ENCODE measurements at places on chromosomes 5 and 9. TPM values are rescaled to one million over a fixed set of nuclear protein-coding genes. Genes with fewer than 3 reads are reported as not detected.

The YIPF5 gene
- total RNA-seq: 30.5 TPM

The MEGF9 gene
- total RNA-seq: 30.3 TPM

The IL9 gene
- total RNA-seq: not detected

- no peak overlapping the region for H3K27ac ChIP-seq
- no peaks in the 10 kb centered on the region for H3K4me1 ChIP-seq
- no peaks in the 10 kb centered on the region for H3K36me3 ChIP-seq
These were observed 146.6 kb downstream of the EFNA5 start for GRCh38 chr5:107524111-107524510.

GRCh38 chr5:1926471-1927341 is 44.0 kb upstream of the IRX4 start:
- H3K4me1 ChIP-seq: peaks cover 2% of the 10 kb centered on the region
- peaks cover 6% of the 10 kb centered on the region for H3K27me3 ChIP-seq
- no peaks in the 10 kb centered on the region for H3K36me3 ChIP-seq
- DNase-seq: peak; percentile 40

DNA sequence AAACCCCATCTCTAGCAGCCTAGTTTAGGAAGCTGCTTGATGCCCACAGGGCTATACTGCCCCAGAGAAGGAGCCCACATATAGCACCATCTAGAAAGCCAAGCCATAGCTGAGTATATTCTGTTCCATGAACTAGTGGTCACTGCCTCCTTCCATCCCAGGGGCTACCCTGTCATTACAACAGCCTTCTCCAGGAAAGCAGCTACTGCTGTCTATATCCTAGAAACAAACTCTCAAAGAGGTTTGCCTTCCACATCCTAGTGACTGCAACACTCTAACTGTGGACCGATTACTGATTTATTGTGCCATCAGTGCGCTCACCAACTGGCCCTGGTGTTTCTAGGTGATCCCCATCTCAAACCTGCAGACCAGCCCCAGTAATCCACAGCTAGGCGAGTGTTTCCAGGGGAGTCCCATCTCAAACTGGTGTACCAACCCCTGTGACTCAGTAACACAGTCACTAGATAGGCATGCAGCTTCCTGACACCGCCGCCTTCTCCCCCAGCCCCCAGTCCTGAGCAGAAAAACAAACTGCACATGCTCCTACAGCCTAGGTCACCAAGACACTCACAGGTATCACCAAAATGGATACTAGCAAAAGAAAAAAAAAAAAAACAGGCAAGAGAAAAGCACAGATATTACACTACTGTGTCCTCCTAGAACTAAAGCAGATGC is 14.8 kb downstream of the SPTLC1 start:
- H3K27me3 ChIP-seq: no peaks in the 10 kb centered on the region
- no peaks in the 10 kb centered on the region for H3K36me3 ChIP-seq
- no peak overlapping the region for H3K4me3 ChIP-seq
- no peak for DNase-seq
- no peaks in the 10 kb centered on the region for H3K4me1 ChIP-seq
- H3K27ac ChIP-seq: no peak overlapping the region

All from breast epithelium (tissue), 4 donors.